ENCODE measurements at places on chromosomes 7 and 10. TPM values are rescaled to one million over a fixed set of nuclear protein-coding genes. Genes with fewer than 3 reads are reported as not detected.

- DNase-seq: no peak
Measured at GRCh38 chr10:117926491-117926890, 120.2 kb downstream of the RAB11FIP2 start.

- no peak for DNase-seq
Measured at GRCh38 chr10:12549297-12549696, 199.9 kb downstream of the CAMK1D start.

The SPDYE9 gene
- not detected for polyA plus RNA-seq

- DNase-seq: no peak
Measured at GRCh38 chr7:16365952-16366351, 55.4 kb downstream of the CRPPA start.

The GNAT3 gene
- not detected for polyA plus RNA-seq

The KAZALD1 gene
- 15.3 TPM for polyA plus RNA-seq

- no peak for DNase-seq
Measured at GRCh38 chr10:35508647-35509046, 96.5 kb upstream of the GJD4 start.

- DNase-seq: no peak
Measured at GRCh38 chr7:111018960-111019736, 71.8 kb upstream of the LRRN3 start.

DNA sequence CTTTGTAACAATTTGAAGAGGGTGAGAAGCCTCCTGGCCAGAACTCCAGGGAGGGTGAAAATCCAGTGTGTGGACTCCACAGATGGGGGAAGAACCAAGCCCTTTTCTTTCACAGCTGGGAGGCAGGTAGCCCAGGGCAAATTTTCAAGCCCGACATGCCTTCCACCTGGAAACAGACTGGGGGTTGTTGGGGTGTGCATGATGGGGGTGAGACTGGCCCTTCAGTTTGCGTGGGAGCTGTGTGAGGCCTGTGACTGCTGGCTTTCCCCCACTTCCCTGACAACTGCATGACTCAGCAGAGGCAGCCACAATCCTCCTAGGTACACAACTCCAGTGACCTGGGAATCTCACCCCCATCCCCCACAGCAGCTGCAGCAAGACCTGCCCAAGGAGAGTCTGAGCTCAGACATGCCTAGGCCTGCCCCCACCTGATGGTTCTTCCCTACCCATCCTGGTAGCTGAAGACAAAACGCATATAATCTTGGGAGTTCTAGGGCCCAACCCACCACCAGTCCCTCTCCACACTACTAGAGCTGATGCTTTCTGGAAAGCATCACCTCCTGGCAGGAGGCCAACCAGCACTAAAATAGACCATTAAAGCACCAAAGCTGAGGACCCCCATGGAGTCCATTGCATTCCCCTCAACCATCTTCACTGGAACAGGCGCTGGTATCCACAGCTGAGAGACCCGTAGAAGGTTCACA is 445.4 kb downstream of the TFEC start:
- DNase-seq: no peak

DNA sequence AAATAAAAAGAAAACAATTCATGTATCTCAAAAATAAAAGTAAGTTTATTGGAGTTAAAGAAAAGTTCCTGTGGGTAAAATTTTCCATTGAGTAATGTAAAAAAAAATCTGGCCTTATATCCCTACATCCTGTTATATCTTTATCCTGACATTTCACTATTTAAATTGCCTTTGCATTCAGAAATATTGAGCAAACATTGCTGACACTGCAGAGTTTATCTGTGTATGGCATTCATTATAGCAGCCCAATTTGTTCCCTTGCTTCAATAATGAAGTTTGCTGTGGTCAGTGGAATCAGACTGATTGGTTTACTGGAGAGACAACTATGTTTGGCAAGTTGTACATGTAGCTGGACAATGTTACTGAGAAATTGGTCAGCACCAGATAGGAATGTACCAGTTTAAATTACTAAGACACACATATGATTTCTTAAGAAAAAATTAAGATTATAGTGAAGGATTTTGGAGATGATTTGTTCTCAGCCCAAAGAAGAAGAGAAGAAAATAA is 271.7 kb downstream of the ANKRD7 start:
- DNase-seq: no peak

The PRTFDC1 gene
- polyA plus RNA-seq: 7.6 TPM

- DNase-seq: no peak
Measured at GRCh38 chr7:88377434-88377833, 70.7 kb upstream of the STEAP4 start.

DNA sequence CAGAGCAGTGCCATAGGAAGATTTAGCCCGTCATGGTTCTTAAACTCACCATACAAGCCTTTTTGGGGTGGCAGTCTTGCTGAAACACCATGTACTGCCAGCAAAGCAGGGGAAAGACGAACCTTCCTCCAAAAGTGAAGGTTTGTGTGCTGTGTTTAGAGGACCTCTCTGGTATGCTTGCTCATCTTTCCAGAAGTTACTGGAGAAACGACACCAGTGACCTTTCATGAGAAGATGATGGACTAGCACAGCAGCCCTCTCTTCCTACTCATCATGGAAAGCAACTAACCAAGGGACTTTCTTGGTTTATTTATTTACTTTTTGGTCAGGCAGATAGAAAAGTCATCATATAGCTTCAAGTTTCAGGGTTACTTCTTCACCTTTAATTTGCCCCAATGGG is 247.4 kb downstream of the PTEN start:
- DNase-seq: no peak

- DNase-seq: peak; percentile 16
Measured at GRCh38 chr7:5143935-5144903, 45.8 kb upstream of the WIPI2 start.

The IGF2BP3 gene
- 0.02 TPM for polyA plus RNA-seq

The DDIT4 gene
- polyA plus RNA-seq: 53.6 TPM

The ODAD2 gene
- polyA plus RNA-seq: 0.05 TPM

- peak; percentile 28 for DNase-seq
Measured at GRCh38 chr7:45155357-45155900, 2.2 kb upstream of the RAMP3 start.

The ABLIM1 gene
- 149 TPM for polyA plus RNA-seq

- DNase-seq: no peak
Measured at GRCh38 chr10:79932307-79932706, 16.6 kb downstream of the SFTPD start.

GRCh38 chr7:139675127-139676125 is 102.4 kb downstream of the HIPK2 start:
- no peak for DNase-seq

DNA sequence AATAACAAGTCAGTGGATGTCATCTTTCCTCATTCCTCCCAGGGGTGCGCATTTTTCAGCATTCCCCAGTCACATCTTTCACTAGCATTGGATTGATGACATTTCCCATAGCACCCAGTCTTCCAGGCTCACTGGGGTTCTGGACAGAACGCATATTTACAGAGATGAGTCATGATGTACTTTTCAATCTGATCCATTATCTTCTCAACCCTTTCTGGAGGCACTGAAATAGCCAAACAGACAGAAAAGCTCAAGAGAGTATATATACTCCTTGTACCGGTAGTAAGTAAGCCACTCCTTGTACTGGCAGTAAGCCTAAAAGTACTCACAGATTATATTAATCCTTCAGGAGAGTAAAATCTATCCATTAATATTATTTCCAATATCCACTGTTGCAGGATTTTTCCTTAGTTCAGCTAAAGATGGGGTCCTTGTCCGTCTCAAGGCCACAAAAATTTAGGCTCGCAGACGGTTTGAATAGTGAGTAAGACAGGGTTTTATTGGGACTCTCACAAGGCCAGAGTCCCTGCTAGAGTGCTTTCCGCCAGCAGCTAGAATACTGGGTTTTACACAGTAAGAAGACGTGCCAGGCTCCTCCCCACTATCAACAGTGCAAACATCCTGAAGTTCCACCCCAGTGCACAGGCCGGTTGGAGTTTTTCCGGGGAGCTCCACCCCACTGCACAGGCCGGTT is 60.8 kb downstream of the MDH2 start:
- peak; percentile 82 for DNase-seq

GRCh38 chr10:109996225-109996624 is 11.6 kb upstream of the ADD3 start:
- no peak for DNase-seq

The ANKRD22 gene
- polyA plus RNA-seq: not detected

The ZNF727 gene
- polyA plus RNA-seq: 0.43 TPM

DNA sequence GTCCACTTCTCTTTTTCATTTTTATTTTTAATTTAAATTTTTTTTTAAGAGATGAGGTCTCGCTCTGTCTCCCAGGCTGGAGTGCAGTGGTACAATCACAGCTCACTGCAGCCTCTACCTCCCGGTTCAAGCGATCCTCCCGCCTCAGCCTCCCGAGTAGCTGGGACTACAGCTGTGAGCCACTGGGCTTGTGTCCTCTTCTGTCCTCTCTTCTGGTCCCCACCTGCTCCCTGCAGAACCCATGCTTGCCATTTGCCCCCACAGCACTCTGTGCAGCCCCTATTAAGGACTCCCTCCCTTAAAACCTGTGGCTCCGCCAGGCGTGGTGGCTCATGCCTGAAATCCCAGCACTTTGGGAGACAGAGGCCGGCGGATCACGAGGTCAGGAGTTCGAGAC is 9.1 kb upstream of the FZD9 start:
- no peak for DNase-seq

- no peak for DNase-seq
Measured at GRCh38 chr7:114051871-114052331, 133.1 kb upstream of the PPP1R3A start.

DNA sequence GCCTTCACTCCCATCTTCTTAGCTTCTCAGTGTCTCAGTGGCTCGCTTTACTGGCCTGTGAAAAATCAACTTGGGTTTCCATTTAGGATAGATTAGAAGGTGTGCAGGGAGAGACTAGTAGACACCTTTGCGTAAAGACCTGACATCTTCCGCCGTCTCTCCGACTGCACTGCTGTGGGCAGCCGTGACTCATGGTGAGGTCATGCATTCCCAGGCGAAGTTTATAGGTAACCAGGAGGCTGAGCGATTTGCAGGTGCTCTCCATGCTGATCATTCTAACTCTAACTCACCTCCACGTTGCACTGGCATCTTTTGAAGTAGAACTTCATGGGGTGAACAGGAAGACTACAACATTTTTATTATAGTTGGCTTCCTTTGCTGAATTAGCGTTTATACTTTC is 68.0 kb upstream of the ZNF438 start:
- no peak for DNase-seq

DNA sequence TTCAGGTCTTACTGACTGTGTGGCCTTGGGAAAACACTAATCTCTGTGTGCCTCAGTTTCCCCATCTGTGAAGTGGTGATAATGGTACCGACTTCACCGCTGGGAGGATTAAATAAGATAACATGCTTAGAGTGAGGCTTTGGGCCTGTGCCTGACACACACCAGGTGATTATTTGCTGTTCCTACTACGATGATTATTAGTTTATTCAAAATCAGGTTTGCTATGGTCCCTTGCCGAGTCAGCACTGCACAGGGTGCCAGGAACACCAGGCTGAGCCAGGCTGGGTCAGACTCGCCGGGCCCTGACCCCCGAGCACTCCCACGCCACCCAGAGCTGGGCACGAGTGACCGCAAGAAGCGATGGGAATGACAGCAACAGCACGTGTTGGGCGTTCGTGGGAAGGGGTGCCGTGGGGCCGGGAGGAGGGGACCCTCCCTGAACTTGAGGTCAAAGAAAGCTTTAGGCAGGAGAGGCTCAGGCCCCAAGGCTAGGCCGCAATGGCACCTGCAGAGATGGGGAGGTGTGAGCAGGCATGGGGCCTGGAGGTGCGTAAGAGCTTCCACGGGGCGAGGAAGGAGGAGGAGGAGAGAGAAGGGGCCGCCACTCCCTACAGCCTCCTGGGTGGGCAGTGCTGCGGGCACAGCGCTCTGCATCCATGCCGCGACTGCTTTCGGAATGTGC is 325.4 kb downstream of the DNAJB6 start:
- no peak for DNase-seq

DNA sequence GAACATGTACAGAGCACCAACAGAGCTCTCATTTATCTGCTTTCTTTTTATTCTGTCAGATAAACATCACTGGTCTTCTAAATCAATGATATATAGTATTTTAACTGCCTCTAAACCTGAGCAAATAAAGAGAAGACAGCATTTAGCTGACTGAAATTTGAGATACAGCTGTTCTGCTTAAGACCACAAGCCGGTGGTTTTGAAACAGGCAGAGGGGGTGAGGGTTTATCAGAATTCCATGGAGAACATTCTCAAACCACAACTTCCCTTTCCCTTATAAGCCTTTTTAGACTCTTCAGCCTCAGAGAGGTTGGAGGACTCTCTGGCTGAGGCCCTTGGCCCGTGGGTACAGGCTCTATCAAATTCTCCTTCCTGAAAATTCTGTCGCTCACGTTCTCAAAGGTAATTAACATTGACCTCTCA is 87.4 kb upstream of the RSU1 start:
- no peak for DNase-seq

GRCh38 chr7:13639396-13639795 is 350.1 kb downstream of the ETV1 start:
- peak; percentile 10 for DNase-seq

DNA sequence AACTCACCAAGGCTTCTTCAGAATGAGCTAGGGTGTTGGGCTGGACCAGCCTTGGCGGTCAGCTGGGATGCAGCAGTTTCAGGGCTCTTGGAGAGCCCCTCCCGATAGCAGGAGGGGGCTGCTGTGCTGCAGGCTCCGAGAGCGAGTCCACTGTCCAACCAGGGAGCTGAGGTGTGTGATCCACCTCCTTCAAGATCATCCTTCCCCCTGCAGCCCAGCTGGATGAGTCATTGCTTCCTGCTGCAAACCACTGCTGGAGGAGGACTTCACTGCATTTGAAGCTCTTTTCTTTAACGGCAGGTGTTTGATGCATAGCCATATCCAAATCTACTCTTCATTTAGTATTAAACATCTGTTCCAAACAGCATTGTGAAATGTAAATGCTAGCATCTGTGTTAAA is 54.2 kb upstream of the EBF3 start:
- DNase-seq: no peak

The EIF5AL1 gene
- polyA plus RNA-seq: 0.45 TPM

- no peak for DNase-seq
Measured at GRCh38 chr7:134078991-134079390, 48.1 kb upstream of the LRGUK start.

- DNase-seq: no peak
Measured at GRCh38 chr7:106767078-106767477, 98.0 kb upstream of the PIK3CG start.

DNA sequence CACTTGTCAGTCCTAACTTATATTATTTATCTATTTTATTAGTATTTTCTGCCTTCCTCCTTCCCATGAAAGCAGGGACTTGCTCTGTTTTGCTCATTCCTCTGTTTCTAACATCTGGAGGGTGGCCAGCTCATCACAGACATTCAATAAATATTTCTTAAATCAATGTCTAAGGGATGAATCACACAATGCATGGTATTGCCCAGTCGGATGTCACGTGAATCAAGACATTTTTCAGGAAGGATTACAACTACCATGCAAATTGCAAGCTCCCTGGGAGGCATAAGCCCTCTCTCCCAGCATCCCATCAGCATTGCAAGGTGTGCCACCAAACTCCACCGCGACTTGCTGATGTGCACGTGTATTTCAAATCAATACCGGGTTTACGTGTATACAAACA is 146.6 kb upstream of the RNF32 start:
- DNase-seq: no peak

- no peak for DNase-seq
Measured at GRCh38 chr7:142795339-142795863, 24.6 kb downstream of the PRSS2 start.
